ENCODE measurements at places on chromosomes 7 and 10. TPM values are rescaled to one million over a fixed set of nuclear protein-coding genes. Genes with fewer than 3 reads are reported as not detected.

GRCh38 chr10:3096149-3096548 is 28.8 kb downstream of the PFKP start:
- DNase-seq, result no peak

GRCh38 chr7:157476201-157476600 is 139.4 kb downstream of the DNAJB6 start:
- DNase-seq, result no peak

EN2 gene
- polyA plus RNA-seq, result not detected

GRCh38 chr7:31633894-31634494 is 53.0 kb upstream of the PPP1R17 start:
- DNase-seq, result peak; percentile 62

DNA sequence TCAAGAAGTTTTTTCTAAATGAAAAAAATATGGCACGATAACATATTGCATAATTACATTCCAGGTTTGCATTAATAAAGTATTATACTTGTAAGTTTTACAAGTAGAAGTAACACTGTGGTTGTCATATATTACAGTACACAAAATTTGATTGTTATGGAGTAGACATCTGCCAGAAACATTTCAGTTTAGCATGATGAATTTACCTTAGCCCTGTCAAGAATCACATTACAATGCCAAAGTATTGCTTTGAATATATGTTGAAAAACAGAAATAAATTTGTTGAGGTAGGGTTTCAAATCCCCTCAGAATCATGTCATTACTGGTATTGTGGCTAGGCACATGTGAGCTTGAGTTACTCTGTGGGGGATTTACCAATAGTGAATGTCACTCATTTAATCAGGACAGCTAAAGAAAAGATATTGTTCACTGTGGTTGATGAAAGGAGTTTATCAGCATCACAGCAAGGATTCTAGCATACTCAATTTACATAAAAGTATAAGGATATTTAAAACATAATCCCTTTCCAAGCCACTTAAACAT is 112.1 kb downstream of the MDFIC start:
- DNase-seq, result no peak

DNA sequence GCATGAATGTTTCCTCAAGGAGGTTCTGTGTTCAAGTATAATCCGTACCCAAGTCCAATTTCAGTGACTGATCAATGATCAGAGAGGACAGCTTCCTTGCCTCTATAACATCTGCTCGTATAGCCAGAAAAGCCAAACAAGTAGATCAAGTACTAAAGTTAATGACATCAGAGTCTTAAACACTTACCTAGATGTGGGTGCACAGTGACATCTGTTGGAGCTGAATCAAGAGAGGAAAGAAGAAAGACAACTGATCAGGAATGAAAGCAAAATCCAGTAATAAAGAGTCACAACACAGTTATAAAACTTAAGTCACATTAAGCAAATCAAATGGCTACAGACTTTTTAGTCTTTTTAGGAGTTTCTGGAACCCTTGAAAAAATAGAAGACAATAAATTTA is 236.5 kb downstream of the RELN start:
- no peak for DNase-seq

DNA sequence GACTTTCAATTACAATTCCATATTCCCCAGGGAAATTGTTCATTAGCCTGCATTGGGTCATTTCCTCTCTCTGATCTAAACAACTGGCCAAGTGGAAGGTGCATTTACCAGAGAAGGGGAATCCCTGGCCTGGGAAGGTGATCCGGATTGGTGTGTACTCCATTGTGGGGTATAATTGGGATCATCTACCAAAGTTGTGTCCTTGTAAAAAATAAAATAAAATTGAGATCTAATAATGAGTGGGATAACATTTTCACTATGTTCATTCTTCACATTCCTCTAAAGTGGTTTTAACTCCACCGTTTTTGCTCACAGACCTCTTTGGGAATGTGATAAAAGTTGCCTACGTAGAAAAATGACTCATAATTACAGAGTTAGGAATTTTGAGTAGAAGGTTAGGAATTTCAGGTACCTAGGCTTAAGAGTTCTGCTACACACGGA is 22.8 kb downstream of the ARL5B start:
- DNase-seq, result no peak

OPN1SW gene
- polyA plus RNA-seq, result not detected

DNA sequence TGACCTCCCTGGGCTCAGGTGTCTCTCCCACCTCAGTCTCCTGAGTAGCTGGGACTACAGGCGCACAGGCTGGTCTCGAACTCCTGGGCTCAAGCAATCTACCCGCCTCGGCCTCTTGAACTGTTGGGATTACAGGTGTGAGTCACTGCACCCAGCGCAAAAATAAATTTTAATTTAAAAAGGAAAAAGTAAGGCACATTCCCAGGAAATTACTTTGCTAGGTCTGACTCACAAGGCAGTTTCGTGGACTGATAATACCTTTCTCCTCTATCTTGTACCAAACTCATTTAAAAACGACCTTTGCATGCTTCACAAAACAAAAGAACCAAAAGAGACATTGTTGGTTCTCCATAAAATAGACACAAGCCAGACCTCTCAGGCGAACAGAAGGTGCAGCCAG is 29.7 kb downstream of the PARP12 start:
- no peak for DNase-seq

GRCh38 chr10:69317175-69317604 is 38.9 kb downstream of the HK1 start:
- no peak for DNase-seq

DNA sequence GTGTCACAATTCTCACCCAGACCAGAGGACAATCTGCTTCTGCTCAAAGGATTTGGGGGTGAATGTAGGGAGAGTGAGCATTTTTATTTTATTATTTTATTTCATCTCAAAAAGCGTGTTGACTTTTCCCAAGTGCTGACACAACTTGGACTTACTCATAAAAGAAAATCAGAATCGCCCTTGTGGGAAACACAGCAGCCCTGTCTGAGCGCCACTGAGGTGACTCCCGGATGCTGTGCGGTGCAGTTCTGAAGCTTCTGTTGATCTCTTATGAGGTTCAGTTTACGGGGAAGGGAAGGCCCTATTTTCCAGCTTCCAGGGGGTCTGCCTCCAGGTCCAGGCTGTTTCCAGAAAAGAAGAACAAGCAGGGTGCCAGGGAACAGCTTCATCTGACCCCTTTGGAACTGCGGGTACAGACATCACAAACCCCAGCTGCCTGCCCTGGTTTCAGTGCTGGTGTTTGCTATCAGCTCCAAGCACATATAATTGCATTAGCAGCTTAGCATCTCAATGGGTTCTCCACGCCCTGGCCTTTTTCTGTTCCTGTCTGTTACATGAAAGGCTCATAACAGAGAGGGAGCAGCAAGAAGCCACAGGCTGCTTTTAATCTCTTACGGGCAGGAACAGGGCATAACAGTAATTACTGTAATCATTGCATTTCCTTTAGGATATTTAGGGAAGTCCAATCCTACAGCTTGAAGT is 52.4 kb downstream of the PARP12 start:
- no peak for DNase-seq

PNLIP gene
- not detected for polyA plus RNA-seq

GRCh38 chr10:93315246-93315645 is 166.9 kb downstream of the MYOF start:
- DNase-seq, result no peak

DNA sequence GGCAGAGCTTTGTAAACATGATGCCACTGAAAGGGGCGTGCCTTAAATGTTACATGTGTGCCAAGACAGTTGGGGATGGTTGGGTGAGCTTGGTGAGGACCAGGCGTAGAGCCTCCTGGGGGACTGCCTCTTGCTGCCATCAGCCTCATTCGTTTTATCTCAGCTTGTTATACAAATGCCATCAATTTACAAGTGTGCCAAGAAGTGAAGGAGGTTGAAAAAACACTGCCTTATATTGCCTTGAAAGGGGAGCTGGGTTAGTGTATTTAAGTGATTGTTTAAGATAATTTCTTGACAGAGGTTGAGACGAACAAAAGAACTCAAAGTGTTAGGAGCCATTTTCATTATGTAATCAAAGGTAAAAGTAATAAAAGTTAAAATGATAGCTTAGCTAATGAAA is 354.7 kb downstream of the PHTF2 start:
- no peak for DNase-seq

SH2D4B gene
- not detected for polyA plus RNA-seq

DNA sequence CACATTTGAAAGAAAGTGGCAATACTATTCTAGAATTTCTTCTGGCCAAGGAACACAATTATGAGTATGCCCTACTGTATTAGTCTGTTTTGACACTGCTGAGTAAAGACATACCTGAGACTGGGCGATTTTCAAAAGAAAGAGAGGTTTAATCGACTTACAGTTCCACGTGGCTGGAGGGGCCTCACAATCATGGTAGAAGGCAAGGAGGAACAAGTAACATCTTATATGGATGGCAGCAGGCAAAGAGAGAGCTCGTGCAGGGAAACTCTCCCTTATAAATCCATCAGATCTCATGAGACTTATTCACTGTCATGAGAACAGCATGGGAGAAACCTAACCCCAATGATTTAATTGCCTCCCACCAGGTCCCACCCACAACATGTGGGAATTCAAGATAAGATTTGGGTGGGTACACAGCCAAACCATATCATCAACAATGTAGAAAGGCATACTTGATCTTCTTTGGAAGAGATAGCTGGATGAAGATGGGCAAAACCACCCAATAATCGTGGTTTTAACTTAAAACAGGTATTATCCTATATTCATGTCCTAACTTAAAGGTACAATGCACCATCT is 113.9 kb downstream of the ETV1 start:
- DNase-seq, result no peak

GRCh38 chr7:41711283-41712064 is 8.6 kb upstream of the INHBA start:
- no peak for DNase-seq

DNA sequence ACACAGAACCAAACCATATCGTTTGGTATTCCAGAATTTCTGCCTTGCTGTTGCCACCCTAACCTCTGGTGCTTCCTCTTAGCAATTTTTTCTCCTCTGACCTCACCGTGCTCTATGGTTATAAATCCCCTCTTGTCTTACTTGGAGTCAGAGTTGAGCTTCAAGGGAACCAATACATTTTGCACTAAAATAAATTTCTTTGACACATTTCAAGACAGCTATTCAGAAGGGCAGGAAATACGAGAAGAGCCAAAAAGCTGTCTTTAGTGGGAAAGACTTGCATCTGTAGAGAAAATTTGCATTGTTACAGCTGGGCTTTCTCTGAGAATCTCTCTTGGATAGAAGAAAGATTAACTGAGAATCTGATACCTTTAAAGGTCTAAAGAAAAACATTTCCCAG is 14.5 kb upstream of the AKR1C2 start:
- peak; percentile 15 for DNase-seq

GRCh38 chr7:131027287-131027773 is 293.3 kb upstream of the KLF14 start:
- DNase-seq, result no peak

FRAT1 gene
- 2.1 TPM for polyA plus RNA-seq

DNA sequence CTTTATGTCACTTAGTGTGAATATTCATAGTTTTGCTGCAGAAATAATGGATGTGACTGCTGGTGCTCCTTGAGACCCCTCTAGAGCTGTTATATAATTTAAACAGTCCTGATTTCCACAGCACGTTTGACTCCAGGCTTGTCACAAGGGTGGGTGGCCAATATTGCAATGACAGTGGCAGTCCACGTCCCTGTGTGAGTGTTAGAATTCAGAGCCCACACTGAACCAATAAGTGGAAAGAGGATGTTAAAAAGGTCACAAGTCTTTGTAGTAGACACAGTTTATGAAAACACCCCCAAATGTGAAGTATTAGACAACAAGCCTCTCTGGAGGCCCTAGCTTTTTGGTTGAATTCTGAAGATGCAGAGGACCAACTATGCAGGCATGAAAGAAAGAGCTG is 2.0 kb downstream of the PPP1R17 start:
- no peak for DNase-seq

GRCh38 chr7:7931626-7932025 is 37.0 kb upstream of the GLCCI1 start:
- DNase-seq, result no peak

GRCh38 chr7:71488308-71488707 is 356.4 kb downstream of the GALNT17 start:
- no peak for DNase-seq

- DNase-seq, result peak; percentile 62
Observed at GRCh38 chr7:156527458-156527890, 113.1 kb upstream of the RNF32 start.

ANKIB1 gene
- polyA plus RNA-seq, result 10.7 TPM

- no peak for DNase-seq
Observed at GRCh38 chr7:116327752-116328151, 117.4 kb downstream of the TES start.

DNA sequence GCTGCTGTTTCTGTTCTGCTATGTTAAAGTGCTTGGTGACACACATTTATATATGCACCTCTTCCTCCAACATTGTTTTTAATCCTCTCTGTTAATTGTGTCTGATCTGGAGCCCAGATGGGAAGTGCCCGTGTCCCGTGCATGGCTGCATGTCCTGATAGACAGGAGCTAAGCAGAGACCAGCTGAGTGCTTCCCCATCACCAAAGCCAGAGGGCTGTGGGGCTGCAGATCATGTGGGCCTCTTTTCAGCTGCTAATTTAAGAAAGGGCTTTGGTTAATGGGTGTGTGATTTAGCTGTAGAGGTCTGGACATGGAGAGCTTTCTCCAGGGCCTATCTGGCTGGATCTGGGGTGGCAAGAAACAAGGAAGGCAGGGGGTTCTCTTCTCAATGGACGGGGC is 96.5 kb upstream of the NPS start:
- DNase-seq, result no peak

DNA sequence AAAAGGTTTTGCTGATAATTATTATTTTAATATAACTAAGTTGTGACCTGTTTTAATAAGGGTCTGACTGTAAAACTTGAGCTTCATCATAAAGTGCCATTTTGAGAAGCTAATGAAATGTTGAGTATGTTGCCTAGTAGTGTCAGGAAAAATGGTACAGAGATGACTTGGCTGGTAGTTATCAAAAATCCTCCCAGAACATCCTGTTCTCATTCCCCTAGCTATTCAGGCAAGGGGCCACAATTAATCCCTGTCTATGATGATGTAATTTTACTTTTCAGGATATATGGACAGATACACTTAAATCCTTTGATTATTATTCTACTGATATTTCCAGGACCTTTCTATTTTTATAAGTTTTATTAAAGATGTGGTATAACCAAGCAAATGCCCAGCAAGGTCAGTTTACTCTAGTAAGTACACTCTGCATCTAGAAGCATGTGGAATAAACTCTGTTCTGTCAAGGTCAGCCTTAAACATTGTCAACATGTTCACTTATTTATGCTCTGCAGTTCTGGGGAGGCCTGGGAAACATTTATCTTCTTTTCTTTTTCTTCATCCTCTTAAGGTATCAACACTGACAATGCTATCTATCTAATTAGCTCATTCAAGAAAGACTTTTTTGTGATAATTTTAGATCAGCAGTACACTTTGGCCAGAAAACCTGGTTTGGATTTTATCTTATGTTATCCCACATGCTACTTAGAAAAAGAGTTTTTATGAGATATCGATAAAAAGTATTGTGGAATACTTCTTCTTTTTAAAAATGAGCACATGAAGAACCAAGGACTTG is 32.1 kb downstream of the BTRC start:
- no peak for DNase-seq

All from kidney (tissue), 22 donors.